ENCODE measurements at places on chromosomes 6 and 20.

GRCh38 chr6:56949925-56950495 is 4.9 kb upstream of the BEND6 start:
- no peak for DNase-seq

GRCh38 chr6:123965894-123966293 is 162.2 kb downstream of the NKAIN2 start:
- no peak for DNase-seq

DNA sequence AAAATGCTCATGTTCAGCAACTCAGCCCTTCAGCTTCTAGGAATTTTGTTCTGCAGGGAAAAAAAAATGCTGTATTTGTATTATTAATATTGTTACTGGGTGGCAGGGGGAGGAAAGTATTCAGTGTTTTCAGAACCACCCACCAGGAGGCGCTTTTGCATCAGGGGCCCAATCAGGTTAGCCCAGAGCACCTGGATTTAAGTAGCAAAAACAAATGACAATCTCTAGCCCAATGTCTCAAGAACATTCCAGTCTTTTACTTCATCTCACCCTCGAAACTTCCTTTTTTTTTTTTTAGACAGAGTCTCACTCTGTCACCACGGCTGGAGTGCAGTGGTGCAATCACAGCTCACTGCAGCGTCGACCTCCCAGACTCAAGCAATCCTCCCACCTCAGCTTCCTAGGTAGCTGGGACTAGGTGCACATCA is 635 bp upstream of the C20orf203 start:
- peak; percentile 70 for DNase-seq

GRCh38 chr6:51737580-51738360 is 349.6 kb downstream of the PKHD1 start:
- DNase-seq, result no peak

DNA sequence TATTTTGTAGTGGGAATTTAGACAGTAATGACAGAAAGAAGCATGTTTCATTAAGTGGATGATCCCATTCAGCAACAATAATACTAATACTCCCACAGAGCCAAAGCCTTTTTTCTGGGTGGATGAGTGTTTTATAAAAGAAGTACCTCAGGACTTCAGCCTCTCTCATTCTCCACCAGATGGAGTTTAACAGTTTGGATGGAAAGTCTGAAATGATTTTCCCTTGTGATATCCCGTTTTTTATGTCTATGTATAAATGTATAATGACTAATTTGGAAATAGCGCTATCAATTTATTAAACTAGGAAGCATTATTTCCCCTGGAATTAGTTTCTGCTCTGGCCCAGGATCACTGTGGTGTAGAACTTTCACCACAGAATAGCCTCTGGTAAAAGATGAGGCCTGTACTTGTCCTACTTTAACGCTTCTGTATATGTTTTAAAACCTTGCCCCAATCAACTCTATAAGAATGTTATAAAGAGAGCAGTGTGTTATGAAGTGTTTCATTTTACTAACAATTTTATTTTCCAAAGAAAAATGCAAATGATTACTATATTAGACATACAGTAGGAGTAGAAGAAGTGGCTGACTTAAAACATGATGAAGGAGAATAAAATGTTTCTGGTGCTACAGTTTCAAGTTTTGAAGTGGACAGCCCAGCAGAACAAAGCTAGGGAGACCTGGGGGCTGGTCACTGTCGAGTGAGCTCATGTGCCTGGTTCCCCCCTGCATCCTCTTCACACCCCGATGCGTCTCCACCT is 135.6 kb downstream of the HIVEP1 start:
- DNase-seq, result no peak

DNA sequence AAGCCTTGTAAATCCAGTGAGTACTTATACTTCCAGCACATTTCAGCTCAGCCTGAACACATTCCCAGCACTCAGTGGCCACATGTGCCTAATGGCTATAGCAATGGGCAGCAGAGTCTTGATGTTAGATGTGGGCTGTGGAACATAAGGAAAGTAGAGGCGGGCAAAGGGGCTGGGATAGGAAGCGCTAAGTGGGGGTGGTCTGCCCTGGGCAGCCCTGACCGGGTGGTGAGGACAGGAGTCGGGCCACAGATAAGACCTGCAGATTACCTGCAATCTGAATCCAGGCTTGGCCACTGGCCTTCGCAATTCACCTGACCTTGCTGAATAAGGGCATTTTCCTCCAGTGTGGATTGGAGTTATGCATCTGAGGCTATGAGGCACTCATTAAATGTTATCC is 11.1 kb upstream of the HMGA1 start:
- no peak for DNase-seq

GRCh38 chr20:14570811-14571210 is 233.4 kb upstream of the FLRT3 start:
- DNase-seq, result no peak

GRCh38 chr6:157763129-157763903 is 59.7 kb upstream of the SNX9 start:
- no peak for DNase-seq

- DNase-seq, result no peak
Observed at GRCh38 chr6:73152966-73153757, 72.1 kb downstream of the KHDC1L start.

- peak; percentile 27 for DNase-seq
Observed at GRCh38 chr6:130019326-130020072, 1.1 kb downstream of the L3MBTL3 start.

DNA sequence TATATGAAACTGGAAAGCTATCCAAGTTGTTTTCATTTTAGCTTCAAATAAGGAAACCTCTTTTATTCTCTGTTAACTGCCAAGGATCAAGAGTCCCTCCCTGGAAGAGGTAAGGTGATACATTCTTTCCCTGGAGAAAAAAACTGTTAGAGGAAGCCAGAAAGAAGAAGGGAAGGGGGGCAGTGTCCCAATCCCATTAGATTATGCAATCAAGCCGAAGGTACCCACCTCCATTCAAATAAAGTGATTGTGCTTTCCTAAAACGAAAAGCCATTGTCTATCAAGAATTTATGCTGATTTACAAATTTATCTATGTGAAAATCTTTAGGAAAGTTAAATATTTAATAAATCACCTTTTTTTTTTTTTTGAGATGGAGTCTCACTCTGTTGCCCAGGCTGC is 9.5 kb upstream of the UQCC1 start:
- no peak for DNase-seq

- no peak for DNase-seq
Observed at GRCh38 chr6:120945905-120946594, 388.2 kb downstream of the TBC1D32 start.

DNA sequence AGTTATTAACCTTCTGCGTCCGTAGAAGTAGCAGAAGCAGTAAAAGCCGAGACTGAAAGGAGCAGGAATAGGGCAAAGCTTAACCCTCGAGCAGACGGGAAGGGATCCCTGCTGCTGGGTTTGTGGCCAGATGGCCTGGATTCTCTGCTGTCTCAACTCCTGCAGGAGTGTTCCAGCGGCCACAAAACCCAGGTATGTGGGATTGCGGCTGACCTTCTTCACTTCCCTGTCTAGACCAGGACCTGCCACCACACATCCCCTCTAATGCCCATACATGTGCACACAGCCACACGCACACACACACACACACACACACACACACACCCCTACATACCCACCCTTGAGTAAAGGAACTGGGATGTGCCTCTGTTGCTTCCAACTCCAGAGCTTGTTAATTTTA is 33.1 kb upstream of the TNFRSF21 start:
- DNase-seq, result no peak

- no peak for DNase-seq
Observed at GRCh38 chr20:49415005-49415667, 67.3 kb downstream of the KCNB1 start.
